Vagina (tissue), 2 donors: ENCODE measurements at places on chromosomes 5 and 9. TPM values are rescaled to one million over a fixed set of nuclear protein-coding genes. Genes with fewer than 3 reads are reported as not detected.

GRCh38 chr5:6395102-6395445 is 16.7 kb upstream of the MED10 start:
- peak; percentile 82 for DNase-seq

GRCh38 chr5:76180814-76181805 is 97.9 kb downstream of the SV2C start:
- DNase-seq = no peak

DNA sequence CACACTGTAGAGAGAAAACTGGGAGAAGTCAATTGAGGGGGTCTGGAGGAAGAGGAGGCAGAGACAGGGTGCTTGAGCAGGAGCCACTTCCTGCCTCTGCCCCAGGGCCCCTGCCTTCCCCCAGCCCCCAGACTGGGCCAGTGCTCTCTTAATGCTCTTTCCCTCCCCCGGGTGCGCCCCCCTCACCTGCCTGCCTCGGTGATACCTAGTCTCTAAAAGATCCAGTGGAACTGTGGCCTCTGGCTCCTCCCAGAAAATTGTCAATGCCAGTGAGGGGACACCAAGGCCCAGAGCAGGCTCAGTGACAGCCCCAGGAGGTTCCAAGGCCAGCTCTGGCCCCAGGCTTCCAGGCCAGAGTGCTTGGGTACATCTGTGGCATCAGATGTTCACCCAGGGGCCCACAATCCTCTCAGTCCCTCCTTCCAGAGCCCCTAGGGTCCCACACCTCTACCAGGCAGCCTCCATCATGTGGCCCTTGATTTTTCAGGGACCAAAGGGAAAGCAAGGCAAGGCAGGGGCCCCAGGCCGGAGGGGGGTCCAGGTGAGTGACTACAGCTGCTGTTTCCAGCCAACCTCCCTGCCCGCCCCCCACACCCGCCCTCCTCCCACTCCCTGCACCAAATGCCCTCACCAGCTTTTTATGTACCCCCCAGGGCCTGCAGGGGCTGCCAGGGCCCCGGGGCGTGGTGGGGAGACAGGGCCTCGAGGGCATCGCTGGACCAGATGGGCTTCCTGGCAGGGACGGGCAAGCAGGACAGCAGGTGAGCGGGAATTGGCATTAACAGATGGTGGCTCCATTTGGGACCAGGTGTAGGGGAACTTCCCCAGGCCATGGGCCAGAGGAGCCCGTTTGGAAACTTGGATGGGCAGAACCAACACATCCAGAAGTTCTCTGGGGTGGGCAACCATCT is 33.1 kb upstream of the ORM1 start:
- peak; percentile 83 for DNase-seq

DNA sequence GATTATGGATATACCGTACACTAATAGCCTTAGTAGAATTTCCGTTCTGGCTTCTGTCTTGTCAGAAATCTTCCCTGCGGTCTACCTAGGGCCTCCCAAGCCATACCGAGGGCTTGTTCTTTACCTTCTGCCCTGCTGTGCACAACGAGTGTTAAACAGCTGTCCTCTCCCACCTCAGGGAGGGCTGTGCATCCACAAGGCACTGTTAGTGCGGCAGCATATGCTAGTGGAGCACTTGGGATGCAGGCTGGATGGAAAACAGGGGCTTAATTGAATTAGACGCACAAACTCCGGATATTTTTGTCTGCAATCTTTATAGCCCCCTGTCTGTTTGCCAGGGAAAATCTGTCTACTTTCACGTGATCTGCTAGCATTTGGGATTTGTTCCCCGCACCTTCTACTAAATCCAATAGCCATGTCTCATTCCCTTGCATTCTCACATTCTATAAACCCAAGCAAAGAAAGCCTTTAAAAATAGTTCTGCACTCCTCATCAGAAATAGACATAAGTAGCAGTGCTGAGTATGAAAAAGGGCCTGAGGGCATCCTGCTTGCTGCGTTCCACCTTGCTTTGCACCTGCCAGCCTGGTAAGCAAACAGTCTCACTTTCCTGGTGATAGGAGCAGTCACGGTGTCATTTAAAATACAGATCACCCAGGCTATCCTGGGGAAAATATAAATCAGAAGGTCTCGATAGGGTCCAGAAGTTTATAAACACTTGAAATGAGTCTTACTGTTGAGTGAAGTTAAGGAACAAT is 382.6 kb downstream of the RASEF start:
- no peak for DNase-seq

The FBXL7 gene
- total RNA-seq = 21.1 TPM

DNA sequence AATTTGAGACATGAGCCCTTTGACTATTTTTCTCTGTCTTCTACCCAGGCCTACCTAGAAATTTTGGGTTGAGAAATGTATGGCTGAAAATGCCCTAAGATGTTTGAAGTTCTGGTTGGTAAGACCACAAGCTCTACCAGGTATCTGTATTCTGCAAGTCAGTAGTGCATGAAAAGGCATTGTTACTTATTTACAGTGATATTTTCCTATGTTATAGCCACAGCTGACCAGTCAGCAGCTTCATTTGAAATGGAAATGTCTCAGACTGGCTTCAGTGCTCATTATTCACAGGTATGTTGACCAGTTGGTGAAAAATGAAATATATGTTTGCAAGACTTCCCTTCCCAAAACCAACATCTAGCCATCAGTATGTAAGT is 91.9 kb upstream of the ITGA2 start:
- DNase-seq = no peak

- no peak for DNase-seq
Observed at GRCh38 chr5:80165452-80165851, 90.4 kb downstream of the SERINC5 start.
